SK-N-SH (cell line): ENCODE measurements at places on chromosomes 3 and 15.

DNA sequence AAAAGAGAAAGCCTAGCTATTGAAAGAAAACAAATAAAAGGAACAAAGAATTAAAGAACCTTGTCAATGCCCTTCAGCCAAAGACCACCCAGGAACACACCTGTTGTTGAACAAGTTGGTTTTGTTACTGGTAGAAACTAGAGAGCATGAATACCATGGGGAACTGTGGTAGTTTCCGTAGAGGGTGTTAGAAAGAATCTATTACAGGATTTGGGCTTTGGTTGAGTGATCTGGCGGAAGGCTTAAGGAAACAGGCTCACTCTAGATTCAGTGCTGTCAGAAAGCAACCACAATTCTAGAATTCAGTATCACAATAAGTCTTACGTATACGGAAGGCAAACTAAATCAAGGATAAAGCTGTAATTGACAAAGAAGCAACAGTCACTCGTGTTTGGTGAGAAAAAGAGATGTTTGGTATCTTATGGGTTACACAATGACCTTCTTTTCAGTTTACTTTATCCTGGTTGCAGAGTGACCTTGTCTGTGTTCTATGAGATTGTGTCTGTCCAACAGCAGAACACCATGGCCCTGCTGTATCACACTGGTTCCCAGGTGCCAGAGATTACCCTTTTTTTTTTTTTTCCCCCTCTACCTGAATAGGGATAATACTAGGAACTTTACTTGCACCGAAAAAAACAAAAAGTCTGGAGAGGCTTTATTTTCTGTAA, 265.9 kb downstream of the SHQ1 start:
- H3K4me3 ChIP-seq, result no peak overlapping the region
- no peaks in the 10 kb centered on the region for H3K36me3 ChIP-seq
- H3K27ac ChIP-seq, result no peak overlapping the region
- DNase-seq, result no peak
- H3K27me3 ChIP-seq, result no peaks in the 10 kb centered on the region; the same call in 1 of the 2 replicates
- H3K4me1 ChIP-seq, result no peaks in the 10 kb centered on the region

DNA sequence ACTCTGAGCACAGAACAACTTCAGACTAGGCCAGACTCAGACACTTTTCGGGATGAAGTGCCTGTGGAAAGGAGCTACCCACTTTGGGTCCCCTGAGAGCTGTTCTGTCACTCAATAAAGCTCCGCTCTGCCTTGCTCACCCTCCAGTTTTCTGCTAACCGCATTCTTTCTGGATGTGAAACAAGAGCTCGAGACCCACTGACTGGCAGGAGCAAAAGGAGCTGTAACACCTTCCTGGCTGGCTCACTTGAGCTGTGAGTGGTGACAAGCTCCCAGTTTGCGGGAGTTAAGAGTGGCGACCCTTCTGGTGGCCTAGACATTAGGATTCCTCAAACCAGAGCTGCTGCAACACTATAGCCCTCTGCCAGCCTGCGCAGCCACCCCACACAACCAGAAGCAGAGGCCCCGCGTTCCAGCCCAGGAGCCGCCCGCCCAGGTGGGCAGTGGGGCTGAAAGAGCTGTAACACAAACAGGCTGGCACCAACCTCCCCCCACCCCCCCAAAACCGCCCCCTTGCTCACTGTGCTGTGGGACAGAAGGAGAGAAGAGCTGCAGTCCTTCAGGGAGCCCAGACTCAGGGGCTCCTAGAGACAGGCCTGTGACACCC, 1178.1 kb upstream of the GBE1 start:
- no peaks in the 10 kb centered on the region; the same call in 1 of the 2 replicates for H3K27me3 ChIP-seq
- H3K36me3 ChIP-seq, result no peaks in the 10 kb centered on the region
- H3K27ac ChIP-seq, result no peak overlapping the region
- H3K4me3 ChIP-seq, result no peak overlapping the region
- DNase-seq, result no peak

DNA sequence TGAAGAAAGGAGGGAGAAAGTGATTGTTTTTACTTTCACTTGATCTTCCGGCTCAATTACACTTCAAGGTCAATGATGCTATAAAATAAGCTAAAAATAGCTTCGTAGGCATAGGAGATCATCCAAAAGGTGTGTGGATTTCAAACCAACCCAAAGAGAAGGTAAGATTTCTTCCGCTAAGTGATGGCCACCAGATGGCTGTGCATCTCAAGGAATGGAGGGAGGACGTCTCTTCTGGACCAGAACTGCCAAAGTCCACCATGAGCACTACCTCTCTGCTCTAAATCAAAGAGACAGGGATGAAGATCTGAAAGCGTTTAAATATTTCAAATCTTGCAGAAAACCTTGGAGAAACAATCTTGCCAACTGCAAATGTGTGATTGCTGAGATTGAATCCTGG, 199.1 kb upstream of the ZPLD1 start:
- no peaks in the 10 kb centered on the region for H3K36me3 ChIP-seq
- no peak overlapping the region for H3K4me3 ChIP-seq
- H3K27ac ChIP-seq, result no peak overlapping the region
- H3K27me3 ChIP-seq, result no peaks in the 10 kb centered on the region
- no peaks in the 10 kb centered on the region for H3K4me1 ChIP-seq
- no peak for DNase-seq

- no peak for DNase-seq
- H3K4me1 ChIP-seq, result peaks cover under 1% of the 10 kb centered on the region; the same call in 1 of the 2 replicates
- no peaks in the 10 kb centered on the region for H3K36me3 ChIP-seq
These were observed 67.4 kb downstream of the CORO2B start for GRCh38 chr15:68646156-68646555.

- no peaks in the 10 kb centered on the region for H3K36me3 ChIP-seq
- H3K4me1 ChIP-seq, result no peaks in the 10 kb centered on the region
- no peak overlapping the region for H3K27ac ChIP-seq
- no peak for DNase-seq
- H3K4me3 ChIP-seq, result no peak overlapping the region
These were observed 1328.9 kb downstream of the ROBO2 start for GRCh38 chr3:78368636-78369345.

GRCh38 chr3:101702726-101703125, 16.2 kb upstream of the RPL24 start:
- H3K27ac ChIP-seq, result no peak overlapping the region
- H3K36me3 ChIP-seq, result no peaks in the 10 kb centered on the region
- no peak overlapping the region for H3K4me3 ChIP-seq
- H3K27me3 ChIP-seq, result no peaks in the 10 kb centered on the region
- DNase-seq, result no peak
- no peaks in the 10 kb centered on the region for H3K4me1 ChIP-seq

DNA sequence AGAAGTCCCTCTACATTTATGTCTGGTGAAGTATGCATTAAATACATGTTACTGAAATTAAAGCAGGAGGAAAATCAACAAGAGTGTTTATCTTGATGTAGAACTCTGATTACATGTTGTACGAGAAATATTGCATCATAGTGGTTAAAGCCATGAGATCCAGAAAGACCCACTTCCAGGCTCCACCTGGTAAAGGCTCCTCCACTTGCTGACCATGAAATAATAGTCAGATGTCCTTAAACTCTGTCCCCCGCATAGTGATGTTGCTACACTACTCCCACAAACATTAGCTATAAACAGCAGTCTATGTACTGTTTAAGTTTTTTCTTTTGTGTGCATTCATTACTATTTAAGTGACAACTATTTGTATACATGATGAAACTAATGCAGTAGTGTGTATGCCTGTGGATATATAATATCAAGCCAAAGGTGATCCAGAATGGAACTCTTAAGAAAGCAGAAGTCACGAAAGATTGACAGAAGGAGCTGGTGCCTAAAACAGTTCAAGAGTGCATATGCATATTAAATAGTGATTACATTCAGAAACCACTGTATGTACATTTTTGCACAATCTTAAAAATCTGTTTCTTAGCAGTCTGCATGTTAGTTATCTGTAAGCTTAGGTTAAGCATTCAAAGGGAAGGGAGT, 264.4 kb upstream of the KCNMB2 start:
- H3K27me3 ChIP-seq, result no peaks in the 10 kb centered on the region
- H3K27ac ChIP-seq, result no peak overlapping the region
- no peaks in the 10 kb centered on the region for H3K4me1 ChIP-seq
- H3K36me3 ChIP-seq, result no peaks in the 10 kb centered on the region
- DNase-seq, result no peak

DNA sequence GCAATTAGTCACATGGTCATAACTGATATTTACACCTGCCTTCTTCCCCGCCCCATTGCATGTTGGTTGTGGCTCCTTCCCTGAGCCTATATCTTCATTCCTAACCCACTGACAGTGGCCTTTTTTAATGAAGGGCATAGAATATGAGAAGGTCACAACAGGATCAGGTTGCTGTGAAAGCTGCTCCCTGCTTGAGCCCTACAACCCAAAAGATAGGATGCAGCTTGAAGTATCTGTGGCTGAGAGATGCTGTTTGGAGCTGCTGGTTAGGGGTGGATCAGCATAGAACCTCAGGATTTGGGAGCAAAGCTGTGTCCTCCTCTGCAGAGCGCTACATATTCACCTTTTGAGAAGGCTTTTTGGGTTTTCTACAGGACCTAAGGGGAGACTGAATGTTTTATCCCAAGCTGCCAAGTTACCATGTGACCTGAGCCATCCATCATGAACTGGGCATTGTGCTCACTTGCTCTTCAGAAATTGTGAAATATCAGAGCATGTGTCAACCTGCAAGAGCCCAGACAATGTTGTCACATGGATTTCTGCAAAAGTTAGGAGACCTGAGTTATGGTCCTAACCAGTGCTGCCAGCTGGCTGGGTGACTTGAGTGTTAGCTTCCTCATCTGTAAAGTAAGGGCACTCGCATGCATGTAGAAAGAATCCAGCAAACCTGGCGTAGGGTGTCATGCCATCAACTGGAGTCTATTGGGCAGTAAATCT, 49.8 kb upstream of the ARL8B start:
- no peak overlapping the region for H3K4me3 ChIP-seq
- no peak overlapping the region for H3K27ac ChIP-seq
- no peaks in the 10 kb centered on the region for H3K36me3 ChIP-seq
- no peaks in the 10 kb centered on the region for H3K4me1 ChIP-seq
- DNase-seq, result no peak

GRCh38 chr3:178508443-178508825, 27.8 kb upstream of the KCNMB2 start:
- H3K4me3 ChIP-seq, result no peak overlapping the region
- no peak overlapping the region for H3K27ac ChIP-seq
- no peak for DNase-seq

DNA sequence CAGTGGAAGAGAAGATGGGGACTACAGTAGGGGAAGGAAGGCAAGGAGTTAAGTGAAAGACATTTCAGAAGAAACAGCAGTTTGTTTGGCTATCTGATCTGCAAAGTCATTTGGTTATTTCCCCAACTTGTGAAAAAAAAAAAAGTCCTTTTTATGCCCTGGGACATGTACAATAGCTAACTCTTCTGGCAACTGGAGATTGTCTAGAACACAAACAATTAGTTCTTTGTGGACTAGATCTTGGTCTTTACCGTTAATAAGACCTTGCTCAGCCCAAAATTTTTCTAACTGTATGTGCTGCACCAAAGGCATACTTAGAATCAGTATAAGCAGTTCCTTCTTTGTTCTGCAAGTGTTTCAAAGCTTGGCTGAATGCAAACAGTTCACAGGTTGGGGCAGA, 103.5 kb upstream of the NECTIN3 start:
- no peaks in the 10 kb centered on the region for H3K4me1 ChIP-seq
- no peak overlapping the region for H3K4me3 ChIP-seq
- H3K27me3 ChIP-seq, result no peaks in the 10 kb centered on the region
- H3K36me3 ChIP-seq, result peaks cover 4% of the 10 kb centered on the region

DNA sequence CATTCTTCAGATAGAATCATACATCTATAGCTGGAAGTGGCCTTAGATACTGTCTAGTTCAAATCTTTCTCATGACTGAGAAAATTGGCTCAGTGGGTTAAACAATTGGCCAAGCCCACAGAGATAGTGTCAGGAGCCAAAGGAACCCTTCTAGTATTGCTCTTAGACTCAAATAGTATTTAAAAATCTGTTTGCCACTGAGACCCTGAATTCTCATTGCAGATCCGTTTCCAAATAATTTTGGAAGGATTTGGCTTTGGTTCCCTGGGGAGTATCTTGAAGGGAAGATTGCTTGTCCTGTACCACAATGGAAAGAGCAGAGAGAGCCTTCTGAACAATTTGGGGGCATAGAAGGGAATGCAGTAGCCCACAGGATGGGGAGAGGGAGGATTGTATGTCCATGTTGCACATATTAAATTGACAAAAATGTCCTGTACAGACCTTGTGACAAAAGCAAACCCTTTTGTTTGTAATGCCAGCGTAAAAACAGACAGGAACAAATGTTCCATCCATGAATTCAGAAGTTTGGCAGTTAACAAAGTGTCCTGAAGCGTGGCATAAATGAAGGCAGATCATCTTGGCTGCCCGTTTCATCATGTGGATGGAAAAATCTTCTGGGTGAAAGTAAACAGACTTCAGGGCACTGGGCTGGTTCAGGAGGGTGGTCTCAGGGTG, 156.4 kb upstream of the RASGRP1 start:
- DNase-seq, result no peak
- no peak overlapping the region for H3K4me3 ChIP-seq
- H3K27ac ChIP-seq, result no peak overlapping the region
- H3K4me1 ChIP-seq, result no peaks in the 10 kb centered on the region

- H3K4me1 ChIP-seq, result no peaks in the 10 kb centered on the region
- DNase-seq, result no peak
- no peaks in the 10 kb centered on the region for H3K36me3 ChIP-seq
These were observed 54.8 kb downstream of the NMD3 start for GRCh38 chr3:161275919-161276318.

- no peak overlapping the region for H3K27ac ChIP-seq
- no peaks in the 10 kb centered on the region for H3K27me3 ChIP-seq
- H3K4me3 ChIP-seq, result no peak overlapping the region
- DNase-seq, result no peak
These were observed 30.1 kb downstream of the SCG5 start for GRCh38 chr15:32671339-32672325.

DNA sequence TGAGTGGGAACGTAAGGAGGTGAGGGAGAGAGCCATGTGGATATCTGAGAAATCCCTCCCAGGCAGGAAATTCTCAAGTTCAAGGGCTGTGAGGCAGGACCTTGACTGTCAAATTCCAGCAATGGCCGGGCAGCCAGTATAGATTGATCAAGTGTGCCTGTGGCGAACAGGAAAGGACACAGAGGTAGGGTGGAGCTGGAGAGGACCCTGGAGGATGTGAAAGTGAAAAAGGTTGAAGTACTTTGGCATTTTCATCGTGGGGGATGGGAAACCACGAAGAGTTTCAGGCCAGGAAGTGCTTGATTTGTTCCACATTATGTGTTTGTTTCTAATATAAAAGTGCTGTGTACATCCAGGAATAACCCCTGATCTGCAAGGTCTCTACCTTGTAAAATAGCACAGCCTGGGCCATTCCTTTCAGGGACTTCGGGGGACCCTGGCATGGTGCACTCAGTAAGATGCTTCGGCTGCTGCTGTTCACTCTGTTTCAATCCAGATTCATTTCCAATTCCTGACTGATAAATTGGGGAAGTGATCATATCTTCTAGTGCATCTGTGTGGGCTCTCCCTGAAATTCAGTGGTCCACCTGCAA, 156.6 kb downstream of the MCTP2 start:
- no peaks in the 10 kb centered on the region for H3K36me3 ChIP-seq
- H3K4me3 ChIP-seq, result no peak overlapping the region
- H3K27ac ChIP-seq, result no peak overlapping the region
- no peaks in the 10 kb centered on the region for H3K4me1 ChIP-seq

GRCh38 chr3:61668317-61668864, 107.0 kb downstream of the PTPRG start:
- no peaks in the 10 kb centered on the region for H3K36me3 ChIP-seq
- DNase-seq, result no peak
- peaks cover 2% of the 10 kb centered on the region; the same call in 1 of the 2 replicates for H3K4me1 ChIP-seq

GRCh38 chr3:136728918-136729317, 23.3 kb downstream of the STAG1 start:
- peaks cover 2% of the 10 kb centered on the region for H3K4me1 ChIP-seq
- no peak for DNase-seq
- H3K27ac ChIP-seq, result no peak overlapping the region
- no peaks in the 10 kb centered on the region for H3K36me3 ChIP-seq
